ENCODE measurements at places on chromosomes 4 and X. TPM values are rescaled to one million over a fixed set of nuclear protein-coding genes. Genes with fewer than 3 reads are reported as not detected.

The GAGE12J gene
- total RNA-seq, result not detected

The ADGRL3 gene
- total RNA-seq, result 0.11 TPM

The CHRDL1 gene
- 1.2 TPM for total RNA-seq

The CCDC110 gene
- 2.0 TPM for total RNA-seq

The MAGEC2 gene
- not detected for total RNA-seq

The ARMCX1 gene
- 68.4 TPM for total RNA-seq

The FGFR3 gene
- total RNA-seq, result 0.25 TPM

The GABRG1 gene
- not detected for total RNA-seq

The PLAC8 gene
- not detected for total RNA-seq

The TKTL2 gene
- total RNA-seq, result not detected

The SMAD1 gene
- 16.4 TPM for total RNA-seq

The ANK2 gene
- total RNA-seq, result 90.4 TPM

The OPRPN gene
- not detected for total RNA-seq

The SLC34A2 gene
- not detected for total RNA-seq

The LONRF3 gene
- total RNA-seq, result 1.00 TPM

The TMEM156 gene
- total RNA-seq, result 10.8 TPM

The PCDH18 gene
- total RNA-seq, result 82.2 TPM

The C1GALT1C1 gene
- 30.2 TPM for total RNA-seq

The ITIH6 gene
- not detected for total RNA-seq

The PTPN13 gene
- 91.1 TPM for total RNA-seq

The NAP1L3 gene
- total RNA-seq, result 7.1 TPM

The SLC2A9 gene
- total RNA-seq, result 1.4 TPM

The GAGE2A gene
- total RNA-seq, result not detected

The BGN gene
- total RNA-seq, result 27.9 TPM

The GPAT3 gene
- 30.2 TPM for total RNA-seq

The EDA gene
- total RNA-seq, result 1.1 TPM

The SLC10A4 gene
- total RNA-seq, result 0.25 TPM

The PGAM4 gene
- 0.25 TPM for total RNA-seq

The GPR119 gene
- not detected for total RNA-seq

The SSX1 gene
- not detected for total RNA-seq

The ARHGEF38 gene
- total RNA-seq, result not detected

The NKX1-1 gene
- total RNA-seq, result not detected

The VGLL1 gene
- not detected for total RNA-seq

The SPIN4 gene
- 2.6 TPM for total RNA-seq

The SH3D19 gene
- 18.4 TPM for total RNA-seq

The LEF1 gene
- 0.33 TPM for total RNA-seq

The TACR3 gene
- total RNA-seq, result under 0.01 TPM

The PABPC4L gene
- 2.1 TPM for total RNA-seq

The GABRE gene
- 15.2 TPM for total RNA-seq

The ARHGAP24 gene
- total RNA-seq, result 48.9 TPM

The ADH1A gene
- not detected for total RNA-seq

The MSX1 gene
- total RNA-seq, result 18.1 TPM

The BDH2 gene
- total RNA-seq, result 39.0 TPM

The CT47A1 gene
- not detected for total RNA-seq

The GLUD2 gene
- 2.0 TPM for total RNA-seq

The ZAR1 gene
- under 0.01 TPM for total RNA-seq

The SFRP2 gene
- total RNA-seq, result not detected

The CXCL11 gene
- not detected for total RNA-seq

The CSAG1 gene
- not detected for total RNA-seq

Data from uterine smooth muscle cell (primary cell).